ENCODE measurements at places on chromosomes 4 and X.

DNA sequence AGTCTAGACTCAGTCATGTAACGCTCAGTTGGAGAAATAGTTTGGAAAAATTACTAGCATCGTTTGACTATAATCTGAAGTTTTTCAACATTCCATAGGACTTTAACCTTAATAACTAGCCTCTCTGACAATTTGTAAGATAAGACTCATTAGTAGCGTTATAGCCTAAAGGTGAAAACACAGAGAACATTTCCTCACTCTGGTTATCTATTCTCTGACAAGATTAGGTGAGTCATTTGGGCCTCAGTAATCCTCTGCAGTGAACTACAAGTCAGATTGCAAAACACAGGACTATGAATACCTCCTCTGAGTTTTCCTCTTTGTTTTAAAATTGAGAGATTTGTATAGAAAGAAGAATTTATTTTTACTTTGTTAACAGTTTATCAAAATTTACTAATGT, 31.8 kb upstream of the PDLIM5 start:
- no peak for DNase-seq

DNA sequence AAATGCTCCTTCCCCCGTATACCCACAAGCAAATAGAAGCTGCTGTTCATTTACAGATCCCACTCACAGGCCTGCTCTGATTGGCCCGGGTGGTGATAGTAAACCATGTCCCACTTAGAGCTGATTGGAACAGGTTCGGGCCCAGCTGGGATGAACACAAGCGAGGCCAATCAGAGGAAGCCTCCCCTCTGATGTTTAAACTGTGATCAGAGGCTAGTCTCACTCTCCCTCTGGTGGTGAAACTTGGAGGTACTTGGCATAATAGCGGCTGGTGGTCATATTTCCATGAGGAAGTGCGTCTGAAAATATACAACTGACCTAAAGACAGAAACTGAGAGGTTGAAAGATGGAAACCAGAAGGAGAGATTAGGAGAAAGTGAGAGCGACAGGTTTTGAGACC, 51.5 kb upstream of the TRPC3 start:
- DNase-seq = no peak

GRCh38 chr4:88879991-88880390, 177.0 kb downstream of the FAM13A start:
- no peak for DNase-seq

DNA sequence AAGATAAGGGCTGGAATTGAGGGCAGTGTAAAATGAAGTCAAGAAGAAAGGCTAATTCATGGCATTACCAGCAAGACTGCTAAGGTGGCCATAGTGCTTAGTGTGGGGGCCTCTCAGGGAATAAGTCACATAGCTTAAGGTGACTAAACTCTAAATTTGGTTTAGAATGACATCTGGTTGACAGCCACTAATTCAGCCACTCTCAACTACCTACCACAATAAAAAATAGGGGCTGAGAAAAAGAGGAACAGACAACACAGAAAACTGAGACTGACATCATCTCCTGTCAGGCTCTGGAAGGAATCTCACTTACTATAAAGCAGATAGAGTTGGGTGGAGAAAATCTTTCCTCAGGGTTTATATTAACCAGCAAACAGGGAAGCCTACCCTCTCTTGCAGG, 96.9 kb downstream of the CHRDL1 start:
- no peak for DNase-seq

GRCh38 chrX:36199928-36200327, 280.4 kb downstream of the CFAP47 start:
- no peak for DNase-seq

DNA sequence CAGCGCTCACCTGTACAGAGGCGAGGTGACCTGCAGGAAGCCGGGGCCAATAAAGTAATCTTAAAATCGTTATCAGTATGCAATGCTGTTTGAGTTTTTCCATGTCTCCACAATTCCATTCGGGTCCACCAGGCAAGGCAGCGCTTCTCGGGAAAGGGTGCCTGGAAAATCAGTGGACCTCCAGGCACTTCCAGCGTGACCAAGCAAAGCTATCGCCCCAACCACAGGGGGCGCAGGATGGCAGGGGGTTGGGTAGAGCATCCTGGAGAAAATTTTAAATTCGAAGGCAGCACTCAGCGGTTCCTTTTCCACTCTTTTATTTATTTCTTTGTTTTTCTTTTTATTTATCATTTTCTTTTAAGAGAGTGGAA, 5.4 kb upstream of the SOX3 start:
- no peak for DNase-seq
